ENCODE measurements at places on chromosomes 2 and 18. TPM values are rescaled to one million over a fixed set of nuclear protein-coding genes. Genes with fewer than 3 reads are reported as not detected.

Gene PHOSPHO2
- 2.3 TPM for total RNA-seq

Gene LYPD6B
- total RNA-seq = not detected

Gene FIGN
- not detected for total RNA-seq

Gene PARD3B
- 0.54 TPM for total RNA-seq

Gene AMER3
- total RNA-seq = not detected

DNA sequence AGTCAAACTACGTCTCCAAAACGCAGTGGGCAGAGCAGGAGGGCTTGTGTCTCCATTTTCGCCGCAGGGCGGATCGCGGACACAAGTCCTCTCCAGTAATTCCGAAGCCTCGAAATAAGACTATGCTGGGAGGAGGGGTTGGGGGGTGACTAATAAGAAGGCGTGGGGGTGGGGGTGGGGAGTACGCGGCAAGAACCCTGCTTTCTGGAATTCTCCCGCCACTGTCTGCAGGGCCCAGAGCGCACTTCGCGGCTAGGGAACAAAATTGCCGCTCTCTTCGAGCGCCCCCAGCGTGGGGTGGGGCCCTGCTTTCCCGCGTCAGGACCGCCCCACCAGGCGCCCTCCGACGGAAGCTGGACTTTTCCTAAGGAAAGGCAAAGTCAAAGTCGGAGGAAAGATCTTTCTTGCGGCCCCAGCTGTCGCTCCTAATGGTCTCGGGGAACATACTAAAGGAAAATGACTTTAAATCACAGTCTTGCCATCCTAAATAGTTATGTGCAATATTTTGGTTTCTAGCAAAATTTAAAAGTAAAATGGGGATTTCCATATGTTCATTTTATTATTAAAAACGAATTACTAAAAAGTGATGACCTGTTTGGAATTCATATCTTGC, 11.9 kb downstream of the NR4A2 start:
- no peak for DNase-seq

- no peak for DNase-seq
These were observed 350.3 kb downstream of the MTX2 start for GRCh38 chr2:176619504-176619903.

DNA sequence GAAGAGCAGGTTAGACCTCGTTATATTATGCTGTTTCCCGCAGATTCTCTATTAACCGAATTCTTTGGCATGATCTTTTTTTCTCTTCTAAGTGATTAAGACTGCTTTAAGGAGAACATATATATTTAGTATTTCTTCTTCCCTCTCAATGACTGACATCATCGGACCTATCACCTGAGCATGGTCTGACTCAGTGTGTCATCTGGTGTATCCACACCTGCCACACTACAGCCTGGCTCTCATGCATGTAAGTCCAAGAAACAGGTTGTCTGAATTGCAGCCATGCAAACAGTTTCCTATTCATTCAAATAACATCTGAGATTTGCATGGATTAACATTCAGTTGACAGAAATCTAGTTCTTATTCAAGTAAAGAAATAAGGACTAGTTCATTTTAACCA, 55.1 kb upstream of the CWC22 start:
- no peak for DNase-seq

GRCh38 chr2:230326453-230327417, at the start of gene SP140L:
SP140L (plus strand) TSS chr2:230327193; CDS start chr2:230327270, 77 bp downstream.
- peak; percentile 82 for DNase-seq

GRCh38 chr2:173150087-173150486, 74.4 kb downstream of the MAP3K20 start:
- no peak for DNase-seq

GRCh38 chr2:157692768-157693167, 64.1 kb upstream of the ACVR1C start:
- DNase-seq = no peak

GRCh38 chr2:109679626-109680025, 65.5 kb downstream of the SOWAHC start:
- DNase-seq = no peak

Data from CD8-positive, alpha-beta T cell (primary cell).